ENCODE measurements at places on chromosomes 16 and 17.
A peak's percentile ranks its signal among the peaks of the same experiment; 100 is the strongest.

DNA sequence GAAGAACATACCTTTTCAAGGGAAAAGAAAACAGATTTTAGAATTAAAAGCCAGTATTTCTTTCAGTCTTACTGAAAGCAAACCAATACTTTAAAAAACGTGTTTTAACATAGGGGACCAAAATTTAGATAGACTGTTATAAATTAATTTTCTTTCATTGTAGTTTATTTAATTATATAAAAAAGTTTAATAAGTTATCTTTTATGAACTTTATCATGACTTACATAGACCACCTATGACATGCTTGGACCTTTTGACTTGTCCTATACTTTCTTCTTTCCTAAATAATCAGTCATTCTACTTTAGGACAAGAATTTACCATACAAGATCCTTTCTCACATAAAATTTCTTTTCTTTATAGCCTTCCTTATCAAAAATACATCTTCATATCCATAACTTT is 102.0 kb upstream of the HAS3 start:
- DNase-seq: no peak

DNA sequence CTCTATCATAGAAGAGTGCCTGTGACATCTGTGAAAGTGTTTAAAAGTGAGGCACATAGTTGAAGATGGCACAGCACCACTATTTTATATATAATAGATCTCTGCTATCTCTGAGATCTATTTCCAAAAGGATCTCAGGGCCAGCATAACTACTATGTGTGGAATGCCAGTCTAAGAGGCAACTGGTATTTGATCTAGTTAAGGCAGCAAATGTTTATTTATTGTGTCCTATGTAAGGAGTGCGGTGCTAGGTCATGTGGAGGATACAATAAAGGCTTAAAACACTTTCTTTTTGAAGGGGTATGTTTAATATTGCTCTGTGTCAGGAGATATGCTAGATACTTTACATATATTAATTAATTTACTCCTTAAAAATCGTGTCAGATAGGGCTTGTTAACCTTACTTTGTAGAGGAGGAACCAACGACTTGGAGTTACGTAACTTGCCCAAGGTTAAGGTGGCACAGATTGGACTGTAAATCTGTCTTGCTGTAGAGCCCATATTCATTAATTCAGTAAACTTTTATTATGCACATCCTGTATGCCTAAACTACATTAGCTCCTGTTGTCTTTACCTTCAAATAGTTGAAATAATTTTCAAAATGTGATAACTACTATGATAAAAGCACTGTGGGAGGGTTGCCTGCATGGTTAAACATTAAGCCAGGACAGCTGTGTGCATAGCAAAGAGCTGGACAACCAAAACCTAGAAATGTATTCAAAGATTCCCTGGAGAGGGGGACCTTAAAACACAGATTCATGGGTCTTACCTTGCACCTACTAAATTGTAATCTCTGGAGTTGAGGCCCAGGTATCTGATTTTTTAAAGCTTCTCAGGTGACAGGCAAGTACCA is 83.3 kb downstream of the NLK start:
- DNase-seq: peak; percentile 58

DNA sequence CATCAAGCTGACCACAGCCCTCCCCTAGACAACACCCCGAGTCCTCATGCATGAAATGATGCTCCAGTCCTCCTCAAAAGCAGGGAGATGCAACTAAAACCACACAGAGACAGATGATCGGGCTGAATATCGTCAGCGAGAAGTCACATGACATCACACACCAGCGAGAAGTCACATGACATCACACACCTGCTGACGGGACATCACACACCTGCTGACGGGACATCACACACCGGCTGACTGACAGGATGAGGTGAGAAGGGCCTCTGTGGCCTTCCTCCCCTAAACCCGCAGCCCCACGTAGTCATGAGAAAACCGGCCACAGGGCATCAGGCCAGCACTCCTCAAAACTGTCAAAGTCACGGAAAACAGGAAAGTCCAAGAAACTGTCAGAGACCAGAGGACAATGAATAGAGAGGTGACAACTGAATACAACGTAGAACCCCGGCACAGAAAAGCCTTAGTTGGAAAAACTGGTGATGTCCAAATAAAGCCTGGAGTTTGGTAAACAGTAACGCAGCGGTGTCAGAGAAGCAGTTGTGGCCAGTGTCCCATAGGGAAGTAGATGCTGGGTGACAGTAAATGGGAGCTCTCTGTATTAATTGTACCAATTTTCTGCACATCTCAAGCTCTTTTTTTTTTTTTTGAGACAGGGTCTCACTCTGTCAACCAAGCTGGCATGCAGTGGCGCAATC is 14.3 kb downstream of the LITAF start:
- DNase-seq: no peak

GRCh38 chr16:9099131-9099625 is 7.7 kb downstream of the HAPSTR1 start:
- peak; percentile 34 for DNase-seq

DNA sequence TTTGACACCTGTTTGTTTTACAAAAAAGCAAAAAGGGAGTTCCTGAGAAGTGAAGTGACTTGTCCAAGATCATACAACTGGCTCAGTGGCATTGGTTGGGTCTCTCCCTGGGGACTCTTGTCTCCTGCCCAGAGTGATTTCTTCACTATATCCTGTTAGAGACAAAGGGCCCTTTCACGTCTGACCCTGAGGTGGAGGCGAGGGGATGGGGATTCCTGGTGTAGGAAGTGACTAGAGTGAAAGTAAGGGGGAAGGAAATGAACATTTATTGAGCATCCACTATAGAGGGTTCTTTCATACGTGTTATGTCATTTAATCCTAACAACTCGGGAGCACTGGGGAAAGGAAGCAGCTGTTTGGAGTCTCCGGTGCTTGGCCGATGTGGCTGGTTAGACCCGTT is 9.0 kb downstream of the ITGB3 start:
- no peak for DNase-seq

- no peak for DNase-seq
Observed at GRCh38 chr16:25707982-25708583, 16.3 kb downstream of the HS3ST4 start.

- no peak for DNase-seq
Observed at GRCh38 chr17:48646183-48647102, 20.3 kb upstream of the HOXB9 start.

DNA sequence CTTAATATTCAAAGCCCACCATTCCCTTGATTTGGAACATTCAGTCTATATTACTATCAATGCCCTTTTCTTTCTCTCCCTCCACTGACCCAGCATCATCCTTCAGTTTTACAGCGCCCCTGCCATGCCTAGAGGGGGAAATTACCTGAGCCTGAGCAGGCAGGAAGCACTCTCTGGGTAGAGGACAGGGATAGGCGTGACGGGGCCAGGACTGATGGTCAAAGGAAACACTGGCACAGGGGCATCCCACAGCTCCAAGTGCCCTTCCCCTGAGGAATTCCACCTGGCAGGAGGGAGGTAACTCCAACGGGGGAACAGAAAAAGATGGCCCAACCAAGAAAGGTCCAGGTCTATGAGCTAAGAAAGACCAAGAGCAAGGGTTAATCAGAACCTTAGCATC is 10.0 kb downstream of the CTC1 start:
- no peak for DNase-seq

- peak; percentile 86 for DNase-seq
Observed at GRCh38 chr16:70715860-70716357, 30.1 kb upstream of the MTSS2 start.

GRCh38 chr17:40903129-40903847 is 18.2 kb upstream of the KRT20 start:
- peak; percentile 83 for DNase-seq

GRCh38 chr16:88445583-88445960 is 7.5 kb upstream of the ZFPM1 start:
- DNase-seq: no peak

- DNase-seq: no peak
Observed at GRCh38 chr16:77946823-77947222, 75.5 kb upstream of the CLEC3A start.

- DNase-seq: peak; percentile 98
Observed at GRCh38 chr17:7587420-7588151, 2.3 kb downstream of the SOX15 start.

DNA sequence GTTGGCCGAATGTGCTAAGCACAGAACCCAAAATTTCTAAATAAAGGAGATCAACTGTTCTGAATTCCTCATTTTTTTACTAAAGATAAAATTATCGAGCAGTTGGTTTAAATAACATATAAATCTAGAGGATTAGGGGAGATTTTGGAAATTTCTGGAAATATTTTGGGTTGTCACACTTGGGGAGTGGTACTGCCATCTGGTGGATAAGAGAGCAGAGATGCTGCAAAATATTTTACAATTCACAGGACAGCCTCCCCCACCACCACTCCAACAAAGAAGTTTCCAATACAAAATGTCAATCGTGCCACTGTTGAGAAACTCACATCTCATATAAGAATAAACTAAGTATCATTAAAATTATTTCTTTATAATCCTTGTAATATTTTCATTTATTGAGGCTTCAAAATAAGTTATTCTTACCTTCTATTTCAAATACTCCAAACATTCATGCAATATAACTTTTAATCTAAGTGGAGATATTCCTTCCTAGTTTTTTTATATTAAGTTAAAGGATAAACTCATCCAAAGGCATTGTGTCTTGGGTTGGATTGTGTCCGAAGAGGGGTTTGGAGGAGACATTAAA is 17.0 kb upstream of the ABCA8 start:
- peak; percentile 18 for DNase-seq

DNA sequence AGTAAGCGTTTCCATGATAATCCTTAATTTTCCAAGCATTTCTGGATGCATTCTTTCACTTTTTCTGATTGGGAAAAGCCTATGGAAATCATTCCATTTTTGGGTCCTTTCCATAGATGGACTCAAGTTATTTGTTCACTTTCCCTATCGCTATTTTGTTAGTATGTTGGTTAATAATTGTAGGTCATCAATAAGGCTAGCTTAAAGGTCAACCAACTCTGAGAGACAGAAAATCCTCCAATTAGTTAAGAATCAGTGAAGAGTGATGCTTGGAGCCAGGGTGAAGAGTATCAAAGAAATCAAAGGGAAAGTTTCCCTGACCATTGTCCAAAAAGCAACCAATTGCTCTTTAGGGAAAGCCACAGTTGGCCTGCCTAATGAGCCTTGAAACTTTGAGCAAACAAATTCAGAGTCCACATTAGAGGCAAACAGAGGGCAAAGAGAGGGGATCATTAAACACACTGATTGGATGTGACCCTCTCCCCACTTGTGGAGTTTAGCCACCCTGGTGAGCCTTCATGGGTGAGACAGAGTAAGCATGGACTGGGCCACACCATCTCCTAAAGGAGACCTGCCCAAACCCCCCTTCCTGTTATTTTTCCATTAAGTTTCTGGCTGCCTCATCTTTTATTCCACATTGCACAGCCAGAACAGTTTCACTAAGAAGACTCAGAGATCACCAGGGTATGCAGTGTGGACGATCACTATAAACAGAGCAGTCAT is 133.4 kb upstream of the DYNLRB2 start:
- DNase-seq: no peak

GRCh38 chr16:13298666-13299065 is 397.3 kb downstream of the SHISA9 start:
- DNase-seq: no peak

- DNase-seq: no peak
Observed at GRCh38 chr16:68289202-68289601, 21.5 kb downstream of the SLC7A6OS start.

- DNase-seq: no peak
Observed at GRCh38 chr16:22322021-22322471, 24.8 kb downstream of the POLR3E start.

GRCh38 chr16:57672416-57672815 is 4.3 kb downstream of the ADGRG3 start:
- DNase-seq: no peak

- peak; percentile 75 for DNase-seq
Observed at GRCh38 chr17:62093188-62094155, 28.4 kb upstream of the MED13 start.

DNA sequence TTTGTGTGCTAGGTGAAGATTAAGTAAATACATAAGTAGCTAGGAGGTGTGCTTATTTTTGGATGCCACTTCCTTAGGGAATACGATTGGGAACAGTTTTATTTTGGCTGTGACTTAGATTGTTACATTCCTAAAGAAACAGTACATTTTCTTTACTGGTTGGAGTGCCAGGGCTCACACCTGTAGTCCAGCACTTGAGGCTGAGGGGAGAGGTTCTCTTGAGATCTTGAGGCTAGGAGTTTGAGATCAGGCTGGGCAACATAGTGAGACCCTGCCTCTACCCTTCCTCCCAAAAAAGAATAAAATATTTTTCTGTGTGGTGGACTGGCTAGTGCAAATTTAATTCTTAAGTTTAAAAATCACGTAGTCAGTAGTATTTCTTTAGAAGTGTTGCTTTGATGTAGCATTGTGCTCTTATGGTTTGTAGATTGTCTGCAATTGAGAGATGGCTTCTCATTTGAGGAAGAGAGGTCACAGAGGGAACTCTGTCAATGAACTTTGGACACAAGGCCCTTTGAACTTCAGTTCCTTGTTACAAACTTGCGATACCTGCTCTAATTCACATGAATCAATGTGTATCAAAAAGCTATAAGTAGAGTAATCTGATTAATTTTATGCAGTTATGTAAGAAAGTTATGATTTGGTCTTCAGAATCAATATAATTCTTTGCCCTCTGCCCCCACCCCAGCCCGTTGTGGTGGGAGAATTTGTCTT is 7.1 kb downstream of the HAPSTR1 start:
- DNase-seq: no peak

GRCh38 chr16:73020409-73020884 is 27.5 kb downstream of the ZFHX3 start:
- peak; percentile 89 for DNase-seq

GRCh38 chr17:80122026-80122575 is 20.7 kb downstream of the GAA start:
- no peak for DNase-seq

DNA sequence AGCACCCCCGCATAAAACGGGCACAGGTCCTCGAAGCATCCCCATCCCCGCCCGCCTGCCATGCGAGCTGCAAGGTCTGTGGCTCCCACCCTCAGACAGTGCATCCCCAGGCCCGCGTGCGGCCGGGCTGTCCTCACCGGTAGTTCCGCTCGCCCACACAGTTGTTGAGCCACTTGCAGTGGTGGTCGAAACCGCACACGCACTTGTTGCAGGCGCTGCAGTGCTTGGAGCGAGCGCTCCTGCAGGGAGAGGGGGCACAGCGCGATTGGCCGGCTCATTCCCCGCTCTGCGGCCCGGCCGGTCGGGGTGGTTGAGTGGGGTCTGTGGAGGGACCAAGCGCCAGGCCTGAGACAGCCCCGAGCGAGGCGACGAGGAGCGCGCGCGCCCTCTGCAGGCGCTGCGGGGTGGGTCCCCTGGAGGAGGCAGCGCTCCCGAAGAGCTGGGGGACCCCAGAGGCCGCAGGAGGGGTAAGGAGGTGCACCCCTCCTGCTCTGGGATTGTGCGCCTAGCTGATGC is 6.0 kb upstream of the TPPP3 start:
- DNase-seq: no peak

- no peak for DNase-seq
Observed at GRCh38 chr17:57512691-57513090, 232.4 kb downstream of the CCDC182 start.

DNA sequence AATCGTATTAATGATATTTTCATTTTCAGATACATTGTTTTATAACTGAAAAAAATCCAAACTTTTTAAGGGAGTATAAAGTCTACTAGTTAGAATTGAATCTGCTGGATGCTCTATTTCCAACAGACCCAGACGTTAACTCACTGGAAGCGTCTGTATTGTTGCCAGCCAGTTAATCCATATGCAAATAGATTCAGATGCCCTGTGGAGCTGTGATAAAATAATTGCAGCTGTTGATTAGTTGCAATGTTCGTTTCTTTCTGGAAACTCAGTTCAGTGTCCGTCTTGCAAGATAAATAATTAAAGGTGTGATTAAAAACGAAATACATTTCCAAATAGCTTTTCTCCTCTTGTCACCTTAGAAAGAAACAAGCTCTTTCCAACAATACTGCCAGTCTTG is 5.1 kb upstream of the GNA13 start:
- no peak for DNase-seq
